Pulmonary artery endothelial cell (primary cell): ENCODE measurements at places on chromosomes 7 and 10. TPM values are rescaled to one million over a fixed set of nuclear protein-coding genes. Genes with fewer than 3 reads are reported as not detected.

DNA sequence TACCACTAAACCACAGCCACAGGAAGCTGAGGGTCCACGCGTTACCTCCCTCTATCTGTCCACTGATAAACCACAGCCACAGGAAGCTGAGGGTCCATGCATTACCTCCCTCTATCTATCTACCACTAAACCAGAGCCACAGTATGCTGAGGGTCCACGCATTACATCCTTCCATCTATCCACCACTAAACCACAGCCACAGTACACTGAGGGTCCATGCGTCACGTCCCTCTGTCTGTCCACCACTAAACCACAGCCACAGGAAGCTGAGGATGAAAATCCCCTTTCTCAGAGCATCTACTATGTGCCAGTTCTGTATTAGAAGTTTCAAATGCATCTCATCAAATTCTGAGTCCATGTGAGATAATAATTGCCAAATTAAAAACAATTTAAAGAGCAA lies 589.3 kb downstream of the DNAJB6 start:
- no peak for DNase-seq

DNA sequence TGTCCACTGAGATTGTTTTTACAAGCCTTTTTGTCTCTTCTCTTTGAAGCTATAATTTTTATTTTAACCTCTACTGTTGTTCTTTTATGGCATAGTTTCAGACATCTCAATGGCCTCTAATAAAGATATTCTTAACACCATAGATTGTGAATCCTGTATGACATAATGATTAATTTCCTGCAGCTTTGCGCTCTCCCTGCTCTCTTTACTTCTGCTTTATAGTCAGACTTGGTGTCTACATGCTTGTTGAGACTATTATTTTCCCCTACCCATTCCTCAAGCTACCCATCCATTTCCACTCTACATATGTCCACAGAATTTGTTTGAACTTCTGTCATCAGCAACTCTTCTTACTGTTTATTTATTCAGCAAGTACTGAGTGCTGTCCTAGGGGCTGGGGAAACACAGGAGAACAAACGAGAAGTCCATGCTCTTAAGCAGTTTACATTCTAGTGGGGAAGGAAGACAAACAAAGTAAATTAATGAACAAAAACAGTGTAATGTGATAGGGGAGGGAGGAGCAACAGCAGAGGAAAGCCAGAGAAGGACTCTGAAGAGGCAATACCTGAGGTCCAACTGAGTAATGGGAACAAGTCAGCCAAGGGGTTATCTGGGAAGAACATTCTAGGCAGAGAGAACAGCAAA lies 110.1 kb downstream of the CDK14 start:
- no peak for DNase-seq

- no peak for DNase-seq
Observed at GRCh38 chr10:132939957-132940790, 2.2 kb downstream of the CFAP46 start.

- no peak for DNase-seq
Observed at GRCh38 chr7:138700857-138701536, at the start of gene SVOPL. Gene SVOPL (minus strand): TSS chr7:138701362. CDS start chr7:138679045, 22,317 bp downstream.

TMEM213 gene
- not detected in 2 replicates for total RNA-seq

MPP7 gene
- 0.07 TPM in 2 replicates for total RNA-seq
